GM04504 (cell line): ENCODE measurements at places on chromosomes 7 and 10.

- DNase-seq: no peak
Measured at GRCh38 chr10:111430070-111430469, 353.2 kb downstream of the ADRA2A start.

- DNase-seq: no peak
Measured at GRCh38 chr7:19869979-19870378, 96.6 kb upstream of the TMEM196 start.

DNA sequence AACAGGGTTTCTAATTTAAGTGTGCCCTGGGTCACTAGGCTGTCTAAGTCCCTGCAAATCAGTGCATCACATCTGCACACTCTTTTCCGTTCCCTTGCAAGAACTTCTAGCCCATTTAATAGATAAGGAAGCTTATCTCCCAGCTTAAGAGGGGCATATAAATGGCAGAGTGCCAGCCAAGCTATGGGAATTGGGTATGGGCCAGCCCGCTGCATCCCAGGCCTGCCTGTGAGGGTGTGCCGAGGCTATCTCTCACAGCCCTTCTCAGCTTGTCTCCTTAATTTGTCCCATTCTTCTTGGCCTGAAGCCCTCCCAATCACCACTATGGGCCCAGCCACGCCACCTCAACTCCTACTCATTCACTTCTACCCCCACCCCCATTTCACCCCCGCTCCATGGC lies 14.7 kb downstream of the AQP1 start:
- DNase-seq: no peak

DNA sequence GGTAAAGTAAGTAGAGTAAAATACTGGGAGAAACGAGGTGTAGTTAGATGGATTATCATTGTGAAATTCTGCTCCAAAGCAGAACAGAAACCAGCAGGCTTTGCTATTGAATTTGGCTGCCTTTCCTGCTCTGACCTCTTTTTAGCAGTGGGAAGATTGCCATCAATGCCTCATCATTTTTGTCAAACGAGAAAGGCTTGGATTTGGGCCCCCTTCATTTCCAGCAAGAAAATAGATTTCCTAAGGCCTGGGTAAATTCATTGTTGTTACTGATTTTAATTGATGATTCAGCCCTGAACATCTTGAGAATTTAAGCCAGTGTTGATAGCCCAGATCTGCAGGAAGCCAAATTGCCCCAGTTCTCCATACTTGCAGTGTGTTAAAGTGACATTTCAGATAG lies 35.2 kb upstream of the ASAH2 start:
- DNase-seq: peak; percentile 78

GRCh38 chr10:64112701-64113355 lies 591.6 kb downstream of the REEP3 start:
- DNase-seq: no peak

- no peak for DNase-seq
Measured at GRCh38 chr7:2646680-2647571, 15.1 kb downstream of the TTYH3 start.

- no peak for DNase-seq
Measured at GRCh38 chr7:135709508-135709907, 18.5 kb downstream of the SLC13A4 start.

DNA sequence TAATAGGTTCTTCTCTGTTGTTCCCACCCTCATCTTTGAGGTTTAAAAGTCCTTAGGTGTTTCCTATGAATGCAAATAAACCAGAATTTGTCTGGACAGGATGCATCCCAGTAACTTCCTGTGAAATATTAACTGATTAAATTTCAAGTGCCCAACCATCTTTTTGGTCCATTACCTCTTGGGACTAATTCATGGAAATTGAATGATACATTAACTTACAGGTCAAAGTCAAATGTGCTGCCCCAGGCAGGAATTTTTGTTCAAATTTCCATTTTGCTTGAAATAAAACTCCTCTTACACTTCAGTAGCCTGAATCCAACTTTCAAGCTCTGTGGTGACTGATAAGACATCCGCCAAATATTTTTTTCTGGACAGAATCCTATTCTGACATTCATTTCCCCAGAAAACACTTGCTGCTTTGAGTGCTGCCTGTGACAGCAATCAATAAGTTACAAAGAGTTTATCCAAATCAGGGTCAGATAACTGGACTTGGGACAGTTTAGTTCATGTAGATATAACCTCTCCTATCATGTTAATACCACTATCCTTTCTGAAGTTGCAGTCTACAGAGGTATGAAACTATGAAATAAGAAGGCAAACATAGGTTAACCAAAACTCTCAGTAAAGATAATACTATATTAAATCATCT lies 383.5 kb downstream of the POM121L12 start:
- DNase-seq: no peak

DNA sequence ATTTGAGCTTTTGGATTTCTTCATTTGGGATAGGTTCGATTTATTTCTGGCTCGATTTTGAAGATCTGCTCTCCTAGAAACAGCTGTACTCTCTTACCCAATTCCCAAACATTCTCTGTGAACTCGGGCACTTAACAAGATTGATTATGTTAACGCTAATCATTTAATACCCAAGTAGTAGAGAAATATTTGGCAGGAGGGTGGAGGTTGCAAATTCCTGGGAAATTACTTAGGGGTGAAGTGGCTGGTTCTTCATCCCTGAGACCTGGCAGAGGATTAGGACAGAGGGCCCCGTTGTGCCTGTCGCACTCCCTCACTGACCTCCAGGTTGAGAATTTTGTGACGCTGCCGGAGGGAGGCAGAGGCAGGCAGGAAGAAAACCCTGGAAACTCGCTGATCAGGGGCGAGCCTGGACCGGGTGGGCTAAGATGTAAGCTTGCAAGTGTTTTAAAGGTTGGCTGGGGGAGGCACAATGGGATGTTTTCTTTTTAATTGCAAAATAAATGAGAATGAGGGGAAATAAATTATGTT lies 182.6 kb downstream of the TCF7L2 start:
- DNase-seq: peak; percentile 75

- DNase-seq: no peak
Measured at GRCh38 chr7:20744954-20745446, 41.7 kb downstream of the SP8 start.

GRCh38 chr10:95739056-95739455 lies 16.9 kb upstream of the ENTPD1 start:
- no peak for DNase-seq

GRCh38 chr7:139118805-139119485 lies 9.4 kb upstream of the ZC3HAV1 start:
- DNase-seq: no peak

DNA sequence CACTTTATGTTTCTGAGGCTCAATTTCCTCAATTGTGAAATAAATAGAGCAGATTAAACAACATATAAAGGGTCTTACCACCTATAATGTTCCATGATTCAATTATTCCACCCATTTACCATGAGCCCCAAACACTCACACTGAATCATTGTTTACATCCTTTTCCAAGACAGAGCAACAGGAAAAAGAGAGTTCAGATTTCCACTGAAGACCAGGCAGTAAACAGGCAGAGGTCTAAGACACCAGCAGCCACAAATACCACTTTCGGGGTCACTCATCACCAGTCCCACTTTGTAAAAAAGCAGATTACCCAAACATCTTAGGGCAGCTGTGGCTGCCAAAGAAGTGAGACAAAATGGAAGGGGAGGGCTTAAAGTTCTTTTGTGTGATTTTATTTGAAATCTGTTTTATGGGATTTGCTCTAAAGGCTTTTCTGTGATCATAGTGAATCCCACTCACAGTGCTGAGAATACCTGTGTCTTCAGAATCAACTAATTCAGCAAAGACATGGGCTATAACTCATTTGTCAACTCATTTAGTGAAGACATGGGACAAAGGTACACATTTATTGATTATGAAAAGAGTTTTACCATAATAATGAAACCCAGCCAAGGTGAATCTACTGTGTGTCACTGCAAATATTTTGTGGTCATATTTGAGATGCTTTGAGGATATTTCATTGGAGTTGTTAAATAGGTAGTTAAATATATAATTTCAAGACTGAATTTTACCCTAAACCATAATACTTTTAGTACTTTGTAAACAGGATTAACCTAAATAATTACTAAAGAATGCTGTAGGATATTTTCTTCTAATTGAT lies 24.8 kb upstream of the DLD start:
- DNase-seq: no peak

GRCh38 chr7:157488966-157489365 lies 152.2 kb downstream of the DNAJB6 start:
- DNase-seq: no peak

DNA sequence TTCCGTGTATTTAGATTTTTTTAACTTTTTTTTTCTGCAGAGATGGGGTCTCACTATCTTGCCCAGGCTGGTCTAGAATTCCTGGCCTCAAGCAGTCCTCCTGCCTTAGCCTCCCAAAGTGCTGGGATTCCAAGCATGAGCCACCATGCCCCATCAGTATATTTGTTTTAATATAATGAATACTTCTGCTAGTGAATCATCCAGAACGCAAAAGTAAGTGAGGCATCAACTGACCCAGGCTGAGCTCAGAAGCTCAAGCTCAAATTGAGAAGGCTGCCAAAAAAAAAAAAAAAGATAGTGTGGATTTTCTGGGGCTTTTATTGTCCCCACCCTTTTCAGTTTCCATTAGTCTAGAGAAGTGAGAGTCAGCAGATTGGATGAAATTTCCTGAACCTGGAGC lies 39.0 kb upstream of the TECTB start:
- no peak for DNase-seq

- no peak for DNase-seq
Measured at GRCh38 chr7:117895276-117895675, 22.0 kb upstream of the CTTNBP2 start.

DNA sequence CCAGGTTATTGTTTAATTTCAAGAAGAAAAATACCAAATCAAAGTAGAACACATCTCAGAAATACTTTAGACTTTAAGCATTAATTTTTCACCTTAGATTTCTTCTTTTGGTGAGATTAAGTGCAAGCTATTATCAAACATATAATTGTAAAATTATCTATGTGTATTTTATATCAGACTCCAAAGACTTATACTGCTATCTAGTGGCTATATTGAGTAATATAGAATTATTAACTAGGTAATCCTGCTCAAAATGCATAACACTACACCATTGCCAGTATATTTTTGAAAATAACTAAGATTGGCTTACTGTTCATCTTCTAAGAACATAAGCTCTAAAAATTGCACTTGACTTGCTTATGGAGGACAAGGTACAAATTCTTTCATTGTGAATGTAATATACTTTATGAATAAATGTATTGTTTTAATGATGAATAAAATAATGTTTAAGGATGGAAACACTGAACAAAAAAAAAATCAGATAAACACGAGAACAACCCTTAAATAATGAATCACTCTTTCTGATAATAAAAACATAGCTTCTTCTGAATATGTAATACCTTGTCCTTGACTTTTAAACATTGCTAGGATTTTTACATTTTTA lies 86.7 kb upstream of the GNAI1 start:
- DNase-seq: no peak

DNA sequence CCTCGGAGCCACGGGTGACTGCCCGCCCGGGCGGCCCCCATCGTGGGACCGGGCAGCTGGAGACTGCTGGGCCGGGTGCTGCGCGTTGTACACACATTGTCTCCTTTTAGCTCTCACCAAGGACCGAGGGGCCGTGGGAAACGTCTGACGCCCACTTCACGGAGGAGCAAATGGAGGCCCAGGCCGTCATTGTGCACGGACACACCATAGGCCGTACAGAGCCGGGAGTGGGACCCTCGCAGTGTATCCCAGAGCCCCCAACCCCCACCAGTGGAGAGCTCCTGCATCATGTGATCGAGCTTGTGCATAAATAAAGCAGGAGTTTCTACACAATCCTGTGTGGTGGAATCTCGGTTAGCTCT lies 722 bp downstream of the DENND10 start:
- DNase-seq: no peak

DNA sequence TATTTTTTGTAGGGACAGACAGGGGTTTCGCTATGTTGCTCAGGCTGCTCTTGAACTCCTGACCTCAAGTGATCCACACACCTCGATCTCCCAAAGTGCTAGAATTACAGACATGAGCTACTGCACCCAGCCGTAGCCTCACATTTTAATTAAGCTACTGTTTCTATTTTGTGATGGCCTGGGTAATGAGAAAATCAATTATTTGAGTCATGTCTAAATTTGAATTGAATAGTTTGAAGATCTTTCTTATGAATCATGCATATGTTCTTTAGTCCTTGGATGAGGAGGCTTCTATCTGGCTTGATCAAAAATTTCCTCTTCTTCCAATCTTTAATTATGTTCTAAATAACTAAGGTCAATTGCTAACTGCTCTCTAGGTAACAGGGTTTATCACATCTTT lies 175.0 kb downstream of the REEP3 start:
- DNase-seq: no peak

- no peak for DNase-seq
Measured at GRCh38 chr10:94103801-94104221, 110.1 kb downstream of the PLCE1 start.

GRCh38 chr7:97342512-97342911 lies 225.0 kb downstream of the SDHAF3 start:
- DNase-seq: no peak

- no peak for DNase-seq
Measured at GRCh38 chr7:146725520-146725919, 608.9 kb downstream of the CNTNAP2 start.

- DNase-seq: no peak
Measured at GRCh38 chr7:77558284-77558967, 21.3 kb downstream of the PTPN12 start.

GRCh38 chr10:90777621-90778020 lies 80.2 kb downstream of the HTR7 start:
- no peak for DNase-seq

- DNase-seq: no peak
Measured at GRCh38 chr7:105621176-105621575, 39.9 kb upstream of the EFCAB10 start.

GRCh38 chr10:22250897-22251660 lies 33.3 kb upstream of the EBLN1 start:
- DNase-seq: no peak

GRCh38 chr10:86371116-86371515 lies 4.5 kb upstream of the GRID1 start:
- DNase-seq: no peak

DNA sequence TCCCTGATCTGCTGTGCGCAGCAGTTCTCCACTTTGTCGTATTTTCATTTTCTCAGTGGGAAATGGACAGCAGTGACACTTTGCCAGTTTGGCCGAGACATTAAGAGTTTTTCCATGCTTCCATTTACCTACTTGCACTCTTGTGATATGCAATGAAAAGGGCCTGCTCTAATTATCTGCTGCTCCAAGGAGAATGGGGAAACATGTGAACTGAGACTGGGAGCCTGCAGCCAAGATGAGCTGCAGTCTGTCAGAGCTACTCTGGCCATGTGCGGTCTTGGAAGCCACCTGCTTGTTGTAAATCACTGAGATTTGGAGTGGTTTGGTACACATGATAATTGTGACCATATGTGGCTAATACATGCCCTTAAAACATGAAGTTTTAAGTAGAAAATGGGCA lies 586.6 kb upstream of the POT1 start:
- no peak for DNase-seq

DNA sequence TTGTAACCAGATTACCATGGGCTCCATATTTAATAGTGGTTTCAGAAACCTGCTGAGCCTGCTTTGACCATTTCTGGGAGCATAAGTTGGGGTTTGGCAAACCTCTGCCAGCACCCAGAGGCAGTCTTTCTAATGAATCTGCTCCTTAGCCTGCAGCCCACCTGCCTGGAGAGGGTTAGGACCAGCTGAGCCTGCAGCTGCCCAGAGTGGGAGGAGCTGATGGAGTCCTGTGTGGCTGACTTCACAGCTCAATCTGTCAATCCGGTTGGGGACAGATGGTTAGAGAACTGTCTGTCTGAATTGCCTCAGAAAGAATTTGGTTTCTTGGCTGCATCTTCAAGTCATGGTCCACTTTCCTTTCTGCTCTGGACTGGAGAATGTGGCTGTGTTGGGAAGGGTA lies 444.6 kb downstream of the NRG3 start:
- DNase-seq: no peak
